ENCODE measurements at places on chromosomes 4 and X.
A peak's percentile ranks its signal among the peaks of the same experiment; 100 is the strongest.

- DNase-seq, result no peak
These were observed 184.3 kb upstream of the TACR3 start for GRCh38 chr4:103904123-103904522.

DNA sequence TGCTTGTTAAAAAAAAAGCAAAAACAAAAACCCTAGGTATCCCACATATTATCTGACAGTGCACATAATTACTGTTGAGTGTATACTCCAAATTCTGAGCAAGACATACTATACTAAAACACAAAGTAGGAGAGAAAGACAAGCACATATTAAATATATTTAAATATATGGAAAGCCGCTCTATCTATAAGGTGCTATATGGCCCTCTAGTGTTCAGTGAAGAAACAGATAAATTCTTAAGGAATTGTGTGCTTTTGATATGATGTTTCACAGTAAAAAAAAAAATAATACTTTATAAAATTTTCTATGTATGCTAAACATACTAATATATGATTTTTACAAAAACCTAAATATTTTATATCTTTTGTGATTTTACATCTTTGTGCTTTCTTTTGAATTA lies 137.8 kb downstream of the FBXW7 start:
- no peak for DNase-seq

GRCh38 chr4:87805971-87806370 lies 6.6 kb downstream of the IBSP start:
- DNase-seq, result no peak

GRCh38 chr4:42401171-42401570 lies 3.9 kb downstream of the SHISA3 start:
- no peak for DNase-seq

DNA sequence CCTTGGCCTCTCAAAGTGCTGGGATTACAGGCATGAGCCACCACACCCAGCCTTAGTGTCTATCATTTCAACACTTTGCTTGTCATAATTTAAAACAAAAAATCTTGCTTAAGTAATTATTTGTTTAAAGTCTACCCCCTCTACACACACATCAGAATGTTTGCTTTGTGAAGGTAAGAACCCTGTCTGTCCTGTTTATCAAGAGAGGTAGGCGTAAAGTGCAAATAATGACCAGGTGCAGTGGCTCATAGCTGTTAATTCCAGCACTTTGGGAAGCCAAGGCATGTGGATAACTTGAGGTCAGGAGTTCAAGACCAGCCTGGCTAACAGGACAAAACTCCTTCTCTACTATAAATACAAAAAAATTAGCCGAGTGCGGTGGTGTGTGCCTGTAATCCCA lies 326.7 kb upstream of the CLNK start:
- DNase-seq, result no peak

DNA sequence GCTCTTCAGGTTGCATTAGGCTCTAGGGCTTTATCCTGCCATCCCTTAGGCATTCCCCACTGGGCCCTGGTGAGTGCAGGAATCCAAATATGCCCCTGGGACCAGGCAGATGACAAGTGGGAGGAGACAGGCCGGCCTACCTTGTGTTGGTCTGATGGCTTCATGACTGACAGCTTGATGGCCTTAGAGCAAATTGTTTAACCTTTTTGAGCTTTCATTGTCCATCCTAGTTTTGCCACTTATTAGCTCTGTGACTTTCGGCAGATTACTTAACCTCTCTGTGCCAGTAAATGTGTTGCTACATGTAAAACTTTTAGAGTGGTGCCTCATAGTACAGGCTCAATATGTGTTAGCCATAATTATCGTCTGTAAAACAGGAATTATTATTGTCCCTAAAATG lies 4.4 kb downstream of the KIT start:
- no peak for DNase-seq

DNA sequence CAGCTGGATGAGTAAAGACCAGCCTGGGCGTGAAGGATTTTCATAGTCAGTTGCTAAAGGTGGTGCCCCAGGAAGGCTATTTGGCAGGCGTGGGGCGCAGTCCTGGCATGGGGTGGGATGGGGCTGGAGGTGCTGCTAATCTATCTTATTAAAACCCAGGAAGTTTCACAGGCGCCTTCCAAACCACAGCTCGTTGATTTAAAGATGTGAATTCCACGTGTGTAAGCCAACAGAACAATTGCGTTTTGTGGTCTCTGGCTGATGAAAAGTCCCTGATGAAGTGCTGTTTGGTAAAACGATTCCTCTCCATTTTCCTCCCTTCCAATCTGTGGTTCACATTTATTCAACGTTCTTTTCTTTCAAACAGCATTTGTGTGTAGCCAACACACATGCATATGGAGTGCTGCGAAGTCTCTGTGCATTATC lies 105.0 kb downstream of the TBL1X start:
- DNase-seq, result no peak

DNA sequence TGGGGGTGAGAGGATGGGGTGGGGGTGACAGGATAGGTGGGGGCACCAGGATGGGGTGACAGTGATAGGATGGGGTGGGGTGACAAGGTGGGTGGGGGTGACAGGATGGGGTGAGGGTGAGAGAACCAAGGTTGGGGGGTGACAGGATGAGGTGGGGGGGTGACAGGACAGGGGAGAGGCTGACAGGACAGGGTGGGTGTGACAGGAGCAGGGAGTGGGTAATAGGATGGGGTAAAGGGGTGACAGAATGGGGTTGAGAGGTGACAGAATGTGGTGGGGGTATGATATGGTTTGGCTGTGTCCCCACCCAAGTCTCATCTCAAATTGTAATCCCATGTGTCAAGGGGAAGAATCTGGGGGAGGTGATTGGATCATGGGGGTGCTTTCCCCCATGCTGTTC lies 26.0 kb downstream of the RNF212 start:
- no peak for DNase-seq

DNA sequence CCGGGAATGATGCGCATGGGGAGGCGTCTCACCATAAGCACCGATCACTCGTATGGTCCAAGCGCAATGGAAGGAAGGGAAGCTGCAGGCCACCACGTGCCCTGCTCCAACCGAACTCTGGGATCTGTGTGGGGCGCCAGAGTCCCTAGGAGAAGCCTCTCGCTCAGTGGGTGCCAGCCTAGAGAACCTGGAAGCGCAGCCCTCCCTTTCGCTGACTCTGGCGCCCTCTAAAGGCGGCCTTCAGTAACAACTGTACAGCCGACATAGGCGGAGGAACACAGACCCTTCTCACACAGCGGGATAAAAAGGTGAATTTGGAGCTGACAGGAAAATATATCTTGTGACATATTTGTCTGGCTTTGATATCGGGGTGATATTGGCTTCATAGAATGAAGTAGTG lies 76.0 kb downstream of the INTS6L start:
- peak; percentile 38 for DNase-seq

DNA sequence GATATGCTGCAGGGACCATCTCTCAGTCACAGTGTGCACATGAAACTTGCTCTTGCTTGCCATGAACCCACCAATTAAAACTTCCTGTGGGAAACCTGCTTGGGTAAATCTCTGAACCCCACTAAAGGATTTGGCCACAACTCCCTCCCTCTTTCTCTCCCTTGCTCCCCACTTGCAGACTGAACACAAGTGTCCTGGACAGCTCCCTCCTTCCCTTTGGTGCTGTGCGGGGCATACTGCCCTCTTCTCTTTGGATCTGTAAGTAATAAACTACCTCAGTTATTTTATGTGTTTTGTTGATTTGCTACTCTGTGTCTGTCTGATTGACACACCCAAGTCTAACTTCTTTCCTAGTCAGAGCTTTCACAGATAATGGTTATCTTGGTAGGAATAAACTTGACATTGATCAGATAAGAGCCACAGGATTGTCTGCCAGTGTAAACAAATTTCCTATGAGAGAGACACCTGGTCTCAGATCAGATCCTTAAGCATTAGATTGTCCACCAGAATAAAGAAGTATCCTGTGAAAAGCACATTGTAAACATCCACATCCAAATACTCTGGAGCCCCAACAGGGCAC lies 41.8 kb downstream of the SULT1E1 start:
- DNase-seq, result no peak

GRCh38 chrX:9341291-9342201 lies 123.3 kb upstream of the TBL1X start:
- peak; percentile 37 for DNase-seq

- DNase-seq, result no peak
These were observed 112.5 kb downstream of the PDLIM5 start for GRCh38 chr4:94564252-94564651.

- DNase-seq, result no peak
These were observed 168.7 kb downstream of the DLG3 start for GRCh38 chrX:70613295-70613694.

- DNase-seq, result no peak
These were observed 155.8 kb downstream of the RPA4 start for GRCh38 chrX:97039363-97040029.

Data from stimulated activated CD4-positive, alpha-beta T cell treated with anti-CD3 and anti-CD28 coated beads, Interleukin-4, amount 100 ng/mL, for 48 hours (primary cell).